ENCODE measurements at places on chromosomes 11 and 22. TPM values are rescaled to one million over a fixed set of nuclear protein-coding genes. Genes with fewer than 3 reads are reported as not detected.

- H3K27me3 ChIP-seq = no peaks in the 10 kb centered on the region
- no peak overlapping the region for H3K4me3 ChIP-seq
- no peak overlapping the region for H3K27ac ChIP-seq
- H3K4me1 ChIP-seq = no peaks in the 10 kb centered on the region
Measured at GRCh38 chr22:44962741-44963454, 46.9 kb downstream of the PHF21B start.

- no peak overlapping the region for H3K27ac ChIP-seq
- H3K36me3 ChIP-seq = no peaks in the 10 kb centered on the region
- H3K4me3 ChIP-seq = no peak overlapping the region
- DNase-seq = no peak
Measured at GRCh38 chr11:104734998-104735397, 163.3 kb downstream of the CASP12 start.

DNA sequence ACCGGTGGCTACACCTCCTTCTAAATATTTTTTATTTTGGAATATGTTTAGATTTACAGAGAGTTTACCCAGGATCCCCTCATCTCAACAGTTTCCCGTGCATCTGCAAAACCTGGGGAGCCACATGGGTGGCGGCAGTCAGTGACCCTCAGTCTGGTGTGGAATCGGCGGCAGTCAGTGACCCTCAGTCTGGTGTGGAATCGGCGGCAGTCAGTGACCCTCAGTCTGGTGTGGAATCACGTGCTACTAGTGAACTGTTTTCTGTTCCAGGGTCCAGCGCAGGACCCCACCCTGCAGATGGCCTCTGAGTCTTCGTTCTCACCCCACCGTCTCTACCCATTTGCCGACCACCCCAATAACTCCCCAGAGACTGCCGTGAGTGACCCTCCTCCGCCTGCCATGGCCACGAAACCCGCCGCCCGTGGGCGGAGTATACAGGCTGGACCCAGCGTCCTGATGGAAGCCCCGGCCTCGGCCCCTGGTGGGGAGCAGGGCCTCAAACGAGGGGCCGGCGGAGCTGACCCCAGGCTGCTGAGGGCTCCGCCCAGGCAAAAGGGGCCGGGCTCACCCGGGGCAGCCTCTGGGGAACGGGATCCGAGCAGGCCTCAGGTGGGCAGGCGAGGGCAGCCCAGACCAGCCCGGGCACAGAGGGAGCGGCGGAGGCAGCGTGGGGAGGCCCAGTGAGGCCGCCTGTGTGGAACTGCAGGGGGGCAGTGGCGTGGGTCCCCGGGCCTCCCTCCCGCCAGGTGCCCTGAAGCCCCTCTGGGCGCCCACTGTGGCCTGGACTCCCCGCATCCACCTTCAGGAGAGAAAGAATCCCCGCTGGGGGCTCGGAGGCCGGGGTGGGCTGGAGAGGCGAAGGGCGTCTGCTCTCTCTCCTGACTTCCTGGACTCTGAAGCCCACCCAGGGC lies 2.5 kb downstream of the IL17REL start:
- DNase-seq = no peak
- no peaks in the 10 kb centered on the region for H3K36me3 ChIP-seq
- no peak overlapping the region for H3K27ac ChIP-seq
- no peaks in the 10 kb centered on the region for H3K27me3 ChIP-seq

GRCh38 chr11:62069374-62069773 lies 54.4 kb upstream of the INCENP start:
- H3K4me3 ChIP-seq = no peak overlapping the region
- H3K27ac ChIP-seq = no peak overlapping the region
- no peaks in the 10 kb centered on the region for H3K4me1 ChIP-seq
- DNase-seq = no peak
- H3K27me3 ChIP-seq = no peaks in the 10 kb centered on the region

DNA sequence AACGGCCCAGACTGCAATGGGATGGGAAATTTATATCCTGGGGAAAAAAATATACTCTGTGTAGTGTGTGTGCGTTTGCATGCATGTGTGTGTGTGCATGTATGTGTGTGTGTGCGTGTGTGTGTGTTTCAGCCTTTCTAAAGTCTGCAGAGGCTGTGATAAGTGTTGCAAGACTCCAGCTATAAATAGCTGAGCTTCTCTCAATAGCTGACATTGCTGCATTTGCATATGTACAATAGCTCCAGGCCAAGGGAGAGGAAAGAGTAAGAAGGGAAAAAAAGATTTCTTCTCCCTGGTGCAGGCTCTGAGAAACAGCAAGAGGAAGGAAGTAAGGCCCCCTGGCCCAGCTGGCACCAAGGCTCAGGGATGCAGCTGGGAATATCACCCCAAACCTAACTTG lies 483.0 kb downstream of the MN1 start:
- H3K36me3 ChIP-seq = peaks cover 5% of the 10 kb centered on the region
- H3K27ac ChIP-seq = no peak overlapping the region
- DNase-seq = peak; percentile 22
- no peak overlapping the region for H3K4me3 ChIP-seq

- H3K4me3 ChIP-seq = no peak overlapping the region
- peaks cover 10% of the 10 kb centered on the region for H3K27me3 ChIP-seq
- H3K4me1 ChIP-seq = peaks cover 21% of the 10 kb centered on the region
- H3K36me3 ChIP-seq = no peaks in the 10 kb centered on the region
Measured at GRCh38 chr11:64568584-64569140, 22.4 kb upstream of the SLC22A12 start.

DNA sequence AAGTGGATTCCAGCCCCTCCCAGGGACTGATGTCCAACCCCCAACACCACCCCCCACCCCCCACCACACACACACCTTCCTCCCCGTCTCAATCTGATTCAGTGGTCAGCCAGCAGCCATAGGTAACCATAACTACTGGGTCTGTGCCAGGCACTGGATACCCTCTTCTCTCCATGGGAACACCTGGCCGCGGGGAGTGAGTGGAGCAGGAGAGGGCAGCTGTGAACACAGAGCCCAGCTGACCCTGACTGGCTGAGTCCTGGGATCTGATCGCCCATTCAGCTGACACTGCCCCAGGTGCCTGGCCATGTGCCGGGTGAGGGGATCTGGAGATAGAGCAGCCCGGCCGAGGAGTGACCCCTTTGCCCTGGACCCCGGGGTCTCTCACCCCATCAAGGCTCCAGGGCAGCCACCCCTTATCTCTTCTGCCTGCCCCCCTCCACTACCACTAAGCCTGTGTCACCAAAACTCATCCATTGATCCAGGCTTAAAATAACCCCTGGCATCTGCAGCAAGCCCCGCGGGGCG lies 2.6 kb upstream of the SHISA8 start:
- no peak overlapping the region for H3K27ac ChIP-seq
- no peaks in the 10 kb centered on the region for H3K36me3 ChIP-seq
- no peaks in the 10 kb centered on the region for H3K4me1 ChIP-seq
- DNase-seq = no peak

DNA sequence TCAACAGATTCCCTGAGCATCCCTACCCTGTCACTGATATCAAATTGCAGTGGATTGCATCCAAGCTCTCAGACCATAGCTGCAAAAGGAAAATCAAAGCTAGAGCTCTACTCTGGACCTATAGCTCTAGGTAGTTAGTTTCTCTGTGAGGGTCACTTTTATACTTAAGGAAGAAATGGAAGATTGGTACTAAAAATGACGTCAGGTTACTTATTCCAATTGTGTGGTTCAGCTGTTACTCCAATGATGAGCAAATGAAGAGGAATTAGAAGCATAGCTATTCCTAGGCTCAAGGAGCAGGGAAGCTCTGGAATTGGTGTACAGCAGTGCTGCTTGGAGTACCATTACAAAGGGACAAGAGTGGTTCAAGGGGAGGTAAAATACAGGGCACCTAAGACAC lies 36.4 kb upstream of the GLYATL1 start:
- H3K4me3 ChIP-seq = no peak overlapping the region
- peaks cover 19% of the 10 kb centered on the region for H3K4me1 ChIP-seq
- H3K27ac ChIP-seq = no peak overlapping the region
- no peak for DNase-seq

DNA sequence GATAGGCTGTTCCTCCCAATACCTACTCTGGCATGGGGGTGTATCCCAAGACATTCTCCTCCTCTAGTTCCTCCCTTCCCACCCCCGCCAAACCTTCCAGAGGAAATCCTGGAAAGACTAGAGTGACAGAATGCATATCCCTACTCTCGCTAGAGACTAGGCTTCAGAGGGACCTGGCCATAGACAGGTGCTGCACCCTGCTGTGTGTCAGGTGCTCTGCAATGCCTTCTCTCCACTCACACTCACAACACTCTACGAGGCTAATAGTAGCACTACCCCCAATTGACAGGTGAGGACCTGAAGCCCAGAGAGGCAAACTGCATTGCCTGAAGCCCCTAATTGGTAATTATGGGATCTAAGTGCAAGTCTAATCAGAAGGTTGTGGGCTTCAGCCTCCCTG lies 46.2 kb upstream of the LMO1 start:
- H3K4me1 ChIP-seq = no peaks in the 10 kb centered on the region
- DNase-seq = peak; percentile 24
- no peaks in the 10 kb centered on the region for H3K27me3 ChIP-seq
- no peak overlapping the region for H3K4me3 ChIP-seq
- no peaks in the 10 kb centered on the region for H3K36me3 ChIP-seq

- peaks cover 9% of the 10 kb centered on the region for H3K4me1 ChIP-seq
- no peak overlapping the region for H3K4me3 ChIP-seq
- no peaks in the 10 kb centered on the region for H3K36me3 ChIP-seq
- no peak overlapping the region for H3K27ac ChIP-seq
- no peaks in the 10 kb centered on the region for H3K27me3 ChIP-seq
Measured at GRCh38 chr11:126636911-126637794, 281.7 kb downstream of the ST3GAL4 start.

- DNase-seq = peak; percentile 11
- no peak overlapping the region for H3K4me3 ChIP-seq
- no peaks in the 10 kb centered on the region for H3K27me3 ChIP-seq
Measured at GRCh38 chr11:16154715-16155396, 201.5 kb downstream of the SOX6 start.

GRCh38 chr11:102647430-102647829 lies 22.3 kb upstream of the MMP20 start:
- H3K36me3 ChIP-seq = no peaks in the 10 kb centered on the region
- H3K4me3 ChIP-seq = no peak overlapping the region
- H3K27me3 ChIP-seq = no peaks in the 10 kb centered on the region
- H3K27ac ChIP-seq = no peak overlapping the region
- no peaks in the 10 kb centered on the region for H3K4me1 ChIP-seq

- H3K4me1 ChIP-seq = peaks cover 15% of the 10 kb centered on the region
- DNase-seq = peak; percentile 60
- H3K4me3 ChIP-seq = no peak overlapping the region
- no peaks in the 10 kb centered on the region for H3K36me3 ChIP-seq
- peaks cover 10% of the 10 kb centered on the region for H3K27me3 ChIP-seq
Measured at GRCh38 chr11:44530413-44531115, 34.9 kb upstream of the CD82 start.

GRCh38 chr11:67409781-67410368 lies 5.6 kb upstream of the CARNS1 start:
- no peaks in the 10 kb centered on the region for H3K4me1 ChIP-seq
- no peak overlapping the region for H3K27ac ChIP-seq
- no peak for DNase-seq
- peaks cover 14% of the 10 kb centered on the region for H3K36me3 ChIP-seq
- no peaks in the 10 kb centered on the region for H3K27me3 ChIP-seq

DNA sequence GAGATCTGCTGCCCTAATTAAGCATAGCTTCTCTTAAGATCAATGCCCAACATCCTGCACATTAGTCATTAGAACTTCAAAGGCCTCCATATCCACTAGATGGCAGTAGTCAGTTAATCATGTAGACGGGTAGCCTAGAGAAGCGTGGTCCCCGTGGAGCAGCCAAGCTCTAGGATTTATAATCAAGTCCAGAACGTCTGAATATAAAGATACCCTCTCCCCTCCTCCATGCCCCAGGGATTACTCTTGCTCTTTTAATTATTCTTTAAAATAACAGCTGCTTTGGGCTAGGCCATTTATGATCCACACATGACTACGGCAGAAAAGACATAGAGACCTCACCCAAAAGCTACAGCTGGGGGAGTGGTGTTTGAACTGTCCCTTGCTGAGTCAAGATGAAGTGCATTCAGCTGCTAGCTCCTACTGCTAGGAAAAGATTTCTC lies 327.6 kb upstream of the PLET1 start:
- no peaks in the 10 kb centered on the region for H3K27me3 ChIP-seq
- no peaks in the 10 kb centered on the region for H3K36me3 ChIP-seq
- H3K4me1 ChIP-seq = no peaks in the 10 kb centered on the region
- no peak overlapping the region for H3K4me3 ChIP-seq

- peak overlapping the region; percentile 40 for H3K4me3 ChIP-seq
- peak overlapping the region; percentile 96 for H3K27ac ChIP-seq
- no peaks in the 10 kb centered on the region for H3K36me3 ChIP-seq
- peak; percentile 95 for DNase-seq
- H3K27me3 ChIP-seq = no peaks in the 10 kb centered on the region
- peaks cover 21% of the 10 kb centered on the region for H3K4me1 ChIP-seq
Measured at GRCh38 chr11:18384157-18384641, 10.2 kb upstream of the LDHA start.

GRCh38 chr11:132196928-132197327 lies 826.5 kb downstream of the NTM start:
- DNase-seq = no peak
- no peaks in the 10 kb centered on the region for H3K4me1 ChIP-seq
- no peak overlapping the region for H3K27ac ChIP-seq
- H3K36me3 ChIP-seq = no peaks in the 10 kb centered on the region
- H3K27me3 ChIP-seq = no peaks in the 10 kb centered on the region

- H3K27ac ChIP-seq = peak overlapping the region; percentile 90
- H3K36me3 ChIP-seq = peaks cover 46% of the 10 kb centered on the region
- H3K4me1 ChIP-seq = peaks cover 56% of the 10 kb centered on the region
- no peaks in the 10 kb centered on the region for H3K27me3 ChIP-seq
- H3K4me3 ChIP-seq = peak overlapping the region; percentile 88
Measured at GRCh38 chr11:33735271-33736147, 714 bp downstream of the CD59 start.

DNA sequence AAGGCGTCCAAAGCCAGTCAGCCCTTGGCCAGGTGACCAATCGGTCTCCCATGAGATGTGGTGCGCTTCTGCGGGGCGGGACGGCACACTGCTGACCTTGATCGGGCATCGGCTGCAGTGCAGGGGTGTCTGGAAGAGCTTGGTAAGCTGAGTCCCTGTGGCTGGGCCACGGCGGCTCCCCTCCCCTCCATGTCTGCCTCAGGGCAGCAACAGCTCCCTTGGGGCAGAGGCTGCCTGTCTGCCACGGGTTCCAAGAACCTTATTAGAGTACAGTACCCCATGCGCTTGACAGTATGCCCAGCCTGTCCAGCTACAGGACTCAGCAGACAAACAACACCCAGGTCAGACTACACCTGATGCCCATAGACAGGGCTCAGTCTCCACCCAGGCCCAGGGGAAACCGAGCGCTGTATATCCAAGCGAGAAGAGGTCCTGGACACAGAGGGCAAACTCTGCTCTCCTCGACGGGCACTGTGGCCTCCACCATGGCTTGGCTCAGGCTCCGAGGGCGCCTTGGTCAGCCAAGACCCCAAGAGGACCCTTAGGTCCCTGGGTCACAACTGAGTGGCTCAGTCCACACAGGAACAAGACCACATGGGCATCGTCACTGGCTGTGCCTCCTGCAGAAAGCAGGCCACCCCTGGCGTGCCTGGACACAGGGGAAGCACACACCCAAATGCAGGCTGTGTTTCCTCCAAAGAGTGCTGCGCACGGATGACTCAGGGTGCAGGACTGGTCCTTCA lies 18.9 kb downstream of the TSPAN32 start:
- peaks cover 5% of the 10 kb centered on the region for H3K36me3 ChIP-seq
- H3K27me3 ChIP-seq = no peaks in the 10 kb centered on the region
- no peak overlapping the region for H3K27ac ChIP-seq
- peaks cover 3% of the 10 kb centered on the region for H3K4me1 ChIP-seq
- DNase-seq = no peak

The MYO7A gene
- 0.26 TPM for total RNA-seq

The SHANK3 gene
- total RNA-seq = 1.9 TPM

The IL17RA gene
- total RNA-seq = 11.9 TPM

The CRYBA4 gene
- not detected for total RNA-seq

The ABTB2 gene
- total RNA-seq = 3.1 TPM

The ASCL3 gene
- total RNA-seq = not detected

The OR2D2 gene
- 0.56 TPM for total RNA-seq

The C22orf42 gene
- not detected for total RNA-seq

The CDON gene
- total RNA-seq = 0.96 TPM

The CARNS1 gene
- total RNA-seq = not detected

The SCUBE1 gene
- total RNA-seq = not detected

The SYT12 gene
- 0.44 TPM for total RNA-seq

The INS gene
- total RNA-seq = not detected
